ENCODE measurements at places on chromosomes 13 and 19.

- no peak for DNase-seq
These were observed 4.0 kb upstream of the NFIX start for GRCh38 chr19:12991296-12991695.

DNA sequence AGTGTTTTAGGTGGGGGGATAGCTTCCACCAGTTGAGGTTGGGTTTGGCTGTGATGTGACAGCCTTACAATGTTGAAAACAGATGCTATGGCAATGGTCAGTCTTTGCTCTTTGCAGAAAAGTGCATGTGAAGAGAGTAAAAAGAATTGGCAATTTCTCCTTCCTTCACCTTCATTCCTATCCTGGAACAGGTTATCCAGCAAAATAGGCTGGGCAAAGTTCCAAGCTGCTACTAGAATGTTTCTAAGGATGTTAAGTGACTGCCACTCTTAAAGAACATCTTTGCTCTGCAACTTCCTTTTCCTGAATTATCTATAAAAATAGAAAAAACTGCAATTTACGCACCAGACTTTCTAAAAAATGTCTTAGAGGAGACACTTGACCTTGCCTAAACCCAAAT lies 50.1 kb upstream of the MYCBP2 start:
- no peak for DNase-seq

DNA sequence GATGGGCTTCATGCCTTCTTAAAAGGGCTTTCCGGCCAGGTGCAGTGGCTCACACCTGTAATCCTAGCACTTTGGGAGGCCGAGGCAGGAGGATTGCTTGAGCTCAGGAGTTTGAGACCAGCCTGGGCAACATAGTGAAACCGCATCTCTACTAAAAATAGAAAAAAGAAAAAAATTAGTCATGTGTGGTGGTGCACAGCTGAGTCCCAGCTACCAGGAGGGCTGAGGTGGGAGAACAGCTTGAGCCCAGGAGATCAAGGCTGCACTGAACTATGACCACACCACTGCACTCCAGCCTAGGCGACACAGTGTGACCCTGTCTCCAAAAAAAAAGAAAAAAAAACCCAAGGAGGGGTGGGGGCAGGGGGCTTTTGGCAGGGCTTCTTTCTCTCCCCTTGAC lies 7.2 kb downstream of the CARS2 start:
- no peak for DNase-seq

GRCh38 chr19:58307736-58308135 lies 2.6 kb downstream of the ERVK3-1 start:
- no peak for DNase-seq

GRCh38 chr19:45508861-45509691 lies 1.8 kb downstream of the VASP start:
- no peak for DNase-seq

DNA sequence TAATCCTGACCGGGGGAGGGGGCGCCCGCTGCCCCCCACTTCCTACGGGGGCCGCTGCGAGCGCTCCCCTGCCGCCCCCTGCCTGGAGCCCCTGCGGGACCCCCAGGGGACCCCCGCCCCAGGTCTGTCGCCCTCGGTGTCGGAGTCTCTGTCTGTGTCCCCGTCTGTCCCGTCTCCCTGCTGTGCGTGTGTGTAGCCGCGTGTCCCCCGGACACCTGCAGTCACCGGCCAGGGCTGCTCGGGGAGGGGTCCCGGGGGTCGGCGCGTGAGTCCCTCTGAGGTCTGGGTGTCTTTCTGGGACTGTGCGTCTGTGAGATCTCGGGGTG lies 7.7 kb upstream of the NFIC start:
- DNase-seq, result no peak

- no peak for DNase-seq
These were observed 7.2 kb upstream of the RASL11A start for GRCh38 chr13:27263438-27263837.

DNA sequence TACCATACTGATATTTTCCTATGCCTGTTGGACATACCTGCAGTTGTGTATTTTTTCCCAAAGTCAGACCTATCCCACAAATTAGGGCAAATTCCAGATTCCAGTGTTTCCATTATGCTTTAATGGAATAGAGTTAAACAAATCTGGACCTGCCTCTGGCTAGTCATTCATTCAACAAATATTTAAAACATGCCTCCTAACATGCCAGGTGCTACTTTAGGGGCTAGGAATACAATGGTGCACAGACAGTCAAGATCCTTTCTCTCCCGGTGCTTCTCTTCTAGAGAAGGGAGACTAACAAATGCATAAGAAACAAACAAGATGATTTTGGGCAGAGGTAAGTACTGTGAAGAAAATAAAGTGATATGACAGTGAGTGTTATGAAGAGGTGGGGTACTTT lies 7.5 kb upstream of the WDFY2 start:
- DNase-seq, result no peak

DNA sequence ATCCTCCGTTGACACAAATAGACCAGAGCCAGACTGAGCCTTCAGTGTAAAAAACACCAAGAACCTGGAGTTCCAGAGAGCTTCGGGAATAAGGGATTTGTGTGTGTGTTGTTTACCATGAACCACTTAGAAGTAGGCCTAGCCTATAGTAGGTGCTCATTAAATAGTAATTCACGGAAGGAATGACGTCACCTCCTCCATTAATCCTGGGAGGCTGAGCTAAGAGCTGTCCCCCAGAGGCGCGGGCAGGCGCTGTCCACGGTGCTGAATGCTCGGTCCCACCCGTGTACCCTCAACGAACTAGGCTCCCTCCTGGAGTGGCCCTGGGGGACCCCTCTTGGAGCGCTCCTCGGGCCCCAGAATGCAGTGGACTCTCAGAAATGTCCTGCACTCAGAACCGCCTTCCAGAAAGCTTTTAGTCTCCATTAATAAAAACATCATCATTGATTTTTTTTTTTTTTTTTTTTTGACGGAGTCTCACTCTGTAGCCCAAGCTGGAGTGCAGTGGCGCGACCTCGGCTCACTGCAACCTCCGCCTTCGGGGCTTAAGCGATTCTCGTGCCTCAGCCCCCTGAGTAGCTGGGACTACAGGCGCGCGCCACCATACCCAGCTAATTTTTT lies 6.5 kb downstream of the UNC13A start:
- DNase-seq, result peak; percentile 23

GRCh38 chr13:101896541-101896940 lies 444.1 kb downstream of the ITGBL1 start:
- no peak for DNase-seq

GRCh38 chr13:23903906-23904280 lies 6.6 kb upstream of the C1QTNF9B start:
- no peak for DNase-seq

DNA sequence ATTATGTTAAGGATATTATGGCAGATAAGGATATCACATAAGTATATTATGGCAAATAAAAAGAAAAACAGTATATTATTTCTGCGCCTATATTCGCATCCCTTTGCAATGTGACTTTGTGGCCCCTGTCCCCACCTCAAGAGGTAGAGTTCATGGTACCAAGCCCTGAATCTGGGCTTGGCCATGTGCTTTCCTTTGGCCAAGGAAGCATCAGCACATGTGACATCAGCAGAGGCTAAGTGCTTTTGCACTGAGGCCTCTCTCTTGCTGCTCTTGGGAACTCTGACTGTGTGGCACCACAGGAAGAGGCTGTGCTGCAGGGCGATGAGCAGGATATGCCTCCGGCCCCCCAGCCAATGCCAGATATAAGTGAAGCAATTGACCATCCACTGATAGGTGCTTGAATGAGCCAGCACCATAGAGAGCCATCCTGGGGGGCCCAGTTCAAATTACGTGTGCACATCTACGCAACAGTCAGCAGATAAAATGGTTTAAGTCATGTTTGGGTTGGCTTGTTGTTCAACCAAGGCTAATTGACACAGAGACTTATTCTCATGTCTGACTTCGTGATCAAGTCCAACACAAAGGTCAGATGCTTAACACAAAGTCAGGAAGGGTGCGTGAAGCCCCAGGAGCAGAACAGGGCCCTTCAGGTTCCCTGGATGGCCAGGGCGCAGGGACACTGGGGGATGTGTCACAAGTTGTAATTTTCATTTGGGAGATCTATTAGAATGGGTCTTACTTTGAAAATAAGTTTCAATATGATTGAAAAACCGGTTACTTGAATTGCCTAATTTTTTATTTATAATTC lies 173.3 kb downstream of the COL4A1 start:
- DNase-seq, result no peak

DNA sequence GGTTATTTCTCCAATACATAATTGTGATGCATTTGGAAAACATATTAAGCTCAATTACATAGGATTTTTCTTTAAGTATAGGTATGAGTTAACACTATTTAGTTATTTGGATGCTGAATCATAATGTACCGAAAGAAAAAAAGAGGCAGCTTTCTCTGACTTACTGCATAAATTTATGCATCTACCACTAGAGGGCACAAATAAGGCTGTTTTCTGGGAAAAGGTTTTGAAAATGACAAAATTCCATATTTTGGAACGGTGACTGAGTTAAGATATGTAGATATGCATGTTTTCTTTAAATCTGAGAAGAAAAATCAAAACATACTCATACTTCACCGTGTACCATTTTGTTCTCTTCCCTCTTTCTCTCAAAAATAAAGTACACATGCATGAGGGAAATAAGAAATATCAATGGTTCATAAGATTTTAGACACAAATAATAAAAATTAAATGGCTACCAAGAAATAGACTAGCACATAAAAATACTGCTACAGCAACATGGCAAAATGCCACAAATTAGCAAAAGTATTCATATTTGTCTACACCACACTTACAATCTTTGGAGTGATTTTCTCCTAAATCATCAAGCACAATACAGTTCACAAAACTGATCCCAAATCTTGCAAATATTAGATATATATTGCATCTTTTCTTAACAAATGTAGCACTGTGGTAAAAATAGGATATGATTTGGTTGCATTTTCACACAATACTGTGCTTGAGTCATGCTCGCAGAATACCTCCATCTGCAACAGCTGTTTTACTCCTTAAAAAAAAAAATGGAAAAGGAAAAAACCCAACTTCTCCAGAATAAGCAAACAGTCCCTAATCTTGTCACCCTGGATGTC lies 260.0 kb downstream of the FGF14 start:
- DNase-seq, result no peak

GRCh38 chr19:19064811-19065745 lies 1.3 kb downstream of the SLC25A42 start:
- peak; percentile 8 for DNase-seq

GRCh38 chr13:59437544-59438301 lies 726.0 kb downstream of the DIAPH3 start:
- DNase-seq, result no peak

- no peak for DNase-seq
These were observed 7.5 kb downstream of the GAMT start for GRCh38 chr19:1393841-1394240.

DNA sequence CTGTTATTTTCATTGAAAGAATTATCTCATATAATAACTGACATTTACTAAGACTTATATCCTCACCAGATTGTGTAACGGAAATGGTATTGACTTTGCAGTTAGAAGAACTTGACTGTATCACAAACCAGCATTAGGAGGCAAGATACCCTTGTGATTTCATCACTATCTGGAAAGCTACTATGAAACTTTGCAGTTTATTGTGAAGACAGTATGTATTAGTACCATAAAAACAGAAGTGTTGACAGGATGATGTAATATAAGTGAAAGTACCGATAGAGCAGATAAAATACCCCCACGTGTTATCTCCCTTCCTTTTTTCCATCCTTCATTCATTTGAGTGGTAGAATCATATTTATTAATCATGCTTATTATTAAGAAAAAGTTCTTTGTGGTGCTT lies 365.7 kb upstream of the KLHL1 start:
- no peak for DNase-seq

- no peak for DNase-seq
These were observed 22.0 kb upstream of the STOML3 start for GRCh38 chr13:39012608-39013007.

DNA sequence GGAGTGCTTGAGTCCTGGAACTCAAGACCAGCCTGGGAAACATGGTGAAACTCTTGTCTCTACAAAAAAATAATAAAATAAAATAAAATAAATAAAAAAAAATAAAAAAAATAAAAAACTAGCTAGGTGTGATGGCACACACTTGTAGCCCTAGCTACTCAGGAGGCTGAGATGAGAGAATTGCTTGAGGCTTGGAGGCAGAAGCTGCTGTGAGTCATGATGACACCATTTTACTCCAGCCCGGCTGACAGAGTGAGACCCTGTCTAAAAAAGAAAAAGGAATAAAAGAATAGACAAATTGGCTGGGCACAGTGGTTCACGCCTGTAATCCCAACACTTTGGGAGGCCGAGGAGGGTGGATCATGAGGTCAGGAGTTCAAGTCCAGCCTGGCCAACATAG lies 1168.9 kb downstream of the SLITRK5 start:
- no peak for DNase-seq

- no peak for DNase-seq
These were observed 772 bp downstream of the PARP4 start for GRCh38 chr13:24511816-24512196.

- peak; percentile 39 for DNase-seq
These were observed 37.7 kb downstream of the GSX1 start for GRCh38 chr13:27830010-27830409.

DNA sequence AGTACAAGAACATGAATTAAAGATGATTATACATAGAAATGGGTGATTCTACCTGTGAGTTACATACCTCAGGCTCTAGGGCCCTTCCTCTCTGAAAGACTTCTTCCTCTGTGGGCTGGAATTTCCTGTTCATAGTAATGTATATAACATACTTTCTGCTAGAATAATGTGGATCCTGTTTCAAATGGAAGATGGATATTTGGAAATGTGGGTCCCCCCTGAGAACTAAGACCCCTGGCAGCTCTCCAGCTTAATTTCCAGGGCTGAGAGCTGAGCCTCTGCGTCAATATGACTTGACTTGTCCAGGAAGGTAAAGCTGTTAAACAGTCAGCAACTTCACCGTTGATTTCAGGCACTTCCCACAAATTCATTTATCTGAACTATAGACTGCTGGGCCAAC lies 296.3 kb downstream of the NALCN start:
- DNase-seq, result no peak

- DNase-seq, result no peak
These were observed 16.5 kb downstream of the ARHGEF7 start for GRCh38 chr13:111131611-111132010.

DNA sequence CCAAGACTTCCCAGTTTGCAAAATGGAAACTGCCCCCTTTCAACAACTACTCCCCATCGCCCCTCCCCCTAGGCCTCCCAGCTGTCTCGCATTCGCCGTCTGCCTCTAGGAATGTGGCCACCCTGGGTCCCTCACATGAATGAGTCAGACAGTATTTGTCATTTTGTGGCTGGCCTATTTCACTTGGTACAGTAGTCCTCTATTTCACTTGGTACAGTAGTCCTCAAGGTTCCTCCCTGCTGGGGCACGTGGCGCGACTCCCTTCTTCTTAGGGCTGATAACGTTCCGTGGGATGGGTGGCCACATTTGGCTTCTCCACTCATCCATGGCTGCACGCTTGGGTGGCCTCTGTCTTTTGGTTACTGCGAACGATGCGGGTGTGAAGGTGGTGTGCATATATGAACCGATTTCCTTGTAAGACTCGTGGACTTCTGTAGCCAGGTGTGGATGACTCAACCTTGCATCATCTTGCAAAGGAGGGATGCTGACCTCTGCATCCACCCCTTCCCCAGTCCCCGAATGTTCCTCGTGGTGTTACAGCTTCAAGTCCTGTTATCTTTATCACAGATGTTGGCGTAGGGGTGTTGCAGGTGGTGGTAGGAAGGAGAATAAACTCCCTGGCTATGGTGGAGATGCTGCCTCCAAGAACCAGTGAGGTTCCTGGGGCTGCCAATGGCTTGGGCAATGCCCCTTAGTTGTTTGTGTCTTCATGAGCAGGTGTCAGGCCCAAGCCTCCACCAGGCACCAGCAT lies 112.1 kb upstream of the SOX1 start:
- no peak for DNase-seq
